ENCODE measurements at places on chromosomes 5 and 9.
A peak's percentile ranks its signal among the peaks of the same experiment; 100 is the strongest.

GRCh38 chr9:33125871-33126823, 41.0 kb downstream of the B4GALT1 start:
- DNase-seq: peak; percentile 76

DNA sequence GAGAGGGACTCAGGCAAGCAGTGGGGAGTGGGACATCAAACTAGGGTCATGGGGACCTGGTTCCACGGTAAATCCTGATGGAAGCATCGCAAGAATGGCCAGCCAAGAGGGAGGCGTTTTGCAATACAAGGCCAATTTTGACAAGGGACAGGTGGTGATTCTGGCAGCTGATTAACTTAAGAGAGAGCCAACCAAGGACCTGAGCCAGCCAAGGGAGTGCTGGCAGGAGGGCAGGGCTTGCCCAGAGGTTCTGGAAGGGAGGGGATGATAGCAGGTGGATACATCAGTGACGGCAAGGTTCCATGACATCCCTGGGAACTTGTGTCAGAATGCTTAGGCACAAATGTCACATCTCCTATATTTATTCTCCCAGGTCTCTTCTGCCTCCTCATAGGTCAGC, 32.8 kb upstream of the PUM3 start:
- no peak for DNase-seq

DNA sequence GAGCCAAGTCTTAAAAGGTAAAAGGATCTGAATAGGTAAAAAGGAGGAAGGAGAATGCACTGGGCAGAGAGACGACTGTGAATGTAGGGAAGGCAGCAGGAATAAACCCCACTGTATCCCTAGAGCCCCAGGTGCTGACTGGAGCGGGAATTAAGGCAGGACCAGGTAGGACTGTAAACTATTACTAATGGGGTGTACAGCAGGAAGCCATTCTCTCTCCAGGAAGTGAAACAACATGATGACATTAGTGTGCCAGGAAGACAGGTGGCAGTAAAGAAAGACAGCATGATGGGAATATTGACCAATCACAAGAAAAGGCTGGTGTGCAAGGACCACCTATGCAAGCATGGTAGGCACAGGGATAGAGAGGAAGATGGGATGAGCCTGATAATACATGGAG, 433.0 kb downstream of the DNAH5 start:
- DNase-seq: no peak

- peak; percentile 5 for DNase-seq
Measured at GRCh38 chr9:37329576-37329975, 92.9 kb upstream of the GRHPR start.

DNA sequence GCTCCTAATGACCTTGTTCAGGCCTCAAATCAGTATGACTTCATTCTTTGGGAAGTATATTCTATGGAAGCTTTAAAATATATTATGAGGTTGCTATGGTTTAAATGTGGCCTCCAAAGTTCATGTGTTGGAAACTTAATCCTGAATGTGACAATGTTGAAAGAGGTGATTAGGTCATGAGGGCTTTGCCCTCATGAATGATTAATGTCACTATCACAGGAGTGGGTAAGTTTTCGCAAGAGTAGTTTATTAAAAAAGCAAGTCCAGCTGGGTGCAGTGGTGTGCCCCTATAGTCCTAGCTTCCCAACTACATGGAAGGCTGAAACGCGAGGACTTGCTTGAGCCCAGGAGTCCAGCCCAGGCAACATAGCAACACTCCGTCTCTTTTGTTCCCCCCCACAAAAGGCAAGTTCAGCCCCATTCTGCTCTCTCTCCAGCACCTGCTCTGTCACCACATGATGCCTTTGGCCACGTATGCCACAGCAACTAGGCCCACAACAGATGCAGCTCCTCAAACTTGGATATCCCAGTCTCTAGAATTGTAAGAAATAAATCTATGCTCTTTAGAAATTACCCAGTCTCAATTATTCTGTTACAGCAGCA, 105.3 kb downstream of the SIL1 start:
- no peak for DNase-seq

GRCh38 chr9:89194421-89195130, 16.0 kb upstream of the SHC3 start:
- DNase-seq: no peak

DNA sequence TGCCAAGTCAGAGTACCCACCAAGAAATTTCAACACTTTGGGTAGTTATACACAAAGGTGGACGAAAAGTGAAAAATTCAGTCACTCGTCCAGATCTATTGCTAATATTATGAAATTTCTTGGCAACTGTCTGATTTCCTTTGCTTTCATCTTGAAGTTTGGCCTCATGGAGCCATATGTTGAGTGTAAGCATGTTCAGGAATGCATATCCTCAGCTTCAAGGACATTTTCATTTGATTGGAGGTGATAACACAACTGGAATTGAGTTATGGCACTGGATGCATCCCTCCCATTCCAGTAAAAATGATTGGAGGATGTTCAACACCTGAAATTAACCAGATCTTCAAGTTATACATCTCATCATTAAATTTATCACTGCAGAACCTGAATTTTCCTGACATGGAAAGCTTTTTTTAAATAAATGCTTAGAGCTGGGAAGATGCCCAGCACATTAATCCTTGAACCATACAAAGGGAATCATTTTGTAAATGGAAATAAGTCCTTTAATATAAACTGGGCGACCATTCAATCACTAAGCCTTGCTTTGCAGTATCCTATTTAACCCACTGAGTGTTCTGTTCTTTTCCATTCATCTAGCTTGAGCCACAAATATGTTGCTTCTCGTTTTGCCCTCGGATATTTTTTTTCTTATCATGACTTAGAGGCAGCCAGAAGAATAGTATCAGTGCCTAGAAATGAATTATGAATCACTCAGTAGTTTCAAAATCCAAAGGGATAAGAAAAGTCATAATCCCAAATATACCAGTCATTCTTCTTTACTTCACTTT, 273.7 kb upstream of the PIK3R1 start:
- no peak for DNase-seq

- DNase-seq: no peak
Measured at GRCh38 chr5:90983711-90984124, 399.4 kb downstream of the ARRDC3 start.

DNA sequence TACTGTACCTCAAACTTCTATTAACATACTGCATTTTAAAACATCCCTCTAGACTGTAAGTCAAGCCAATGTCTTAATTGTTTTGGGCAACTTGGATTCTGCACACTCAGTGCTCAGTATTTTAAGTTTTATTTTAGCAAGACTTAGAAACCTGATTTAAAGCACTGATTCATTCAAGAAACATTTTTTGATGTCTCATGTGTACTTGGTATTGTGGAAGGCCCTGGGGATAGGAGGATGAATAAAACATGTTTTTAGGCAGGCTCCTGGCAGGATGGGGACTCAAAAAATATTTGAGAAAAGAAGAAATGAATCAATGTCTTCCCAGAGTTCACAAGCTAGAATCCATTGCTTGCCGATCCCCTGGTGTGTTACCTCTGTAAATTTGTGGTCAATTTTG, 334.0 kb upstream of the PUM3 start:
- DNase-seq: no peak

- DNase-seq: no peak
Measured at GRCh38 chr9:124969401-124969800, 28.5 kb upstream of the GOLGA1 start.

DNA sequence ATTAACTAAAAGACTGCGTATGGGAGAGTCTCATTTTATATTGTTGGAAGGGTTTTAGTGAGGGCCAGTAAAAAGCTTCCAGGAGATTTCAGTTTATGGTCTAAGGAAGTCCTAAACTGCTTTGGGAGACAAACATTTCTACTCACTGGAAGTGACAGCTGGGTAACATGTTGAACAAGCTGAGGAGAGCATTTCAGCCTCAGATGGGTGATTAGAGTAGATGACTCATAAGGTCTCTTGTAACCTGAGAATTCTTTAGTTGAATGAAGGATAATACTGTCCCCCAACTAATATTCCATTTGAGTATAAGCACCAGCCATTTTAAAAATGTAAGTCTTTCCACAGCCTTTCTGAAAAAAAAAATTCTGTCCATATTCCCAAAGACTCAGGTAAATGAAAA, 218.0 kb upstream of the C9orf72 start:
- no peak for DNase-seq

GRCh38 chr5:148290271-148291195, 21.7 kb upstream of the SPINK7 start:
- DNase-seq: peak; percentile 25

DNA sequence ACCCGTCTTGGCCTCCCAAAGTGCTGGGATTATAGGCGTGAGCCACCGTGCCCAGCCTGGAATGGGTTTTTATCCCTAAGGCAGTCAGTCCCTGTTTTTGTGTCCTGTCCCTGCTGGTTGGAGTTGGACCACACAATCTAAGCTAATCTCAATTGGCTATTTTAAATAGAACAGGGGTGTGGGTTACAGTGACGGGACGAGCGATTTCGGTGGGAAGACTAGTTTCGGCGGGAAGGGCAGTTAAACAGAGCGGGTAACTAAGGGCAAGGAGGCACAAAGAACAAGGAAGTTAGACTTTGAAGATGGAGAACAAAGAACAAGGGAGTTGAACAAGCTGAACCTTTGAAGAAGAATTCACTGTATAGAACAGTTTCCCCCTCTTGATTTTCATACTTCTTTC, 1.4 kb downstream of the GTF3C5 start:
- DNase-seq: no peak

- peak; percentile 97 for DNase-seq
Measured at GRCh38 chr5:132490484-132491367, at the start of gene IRF1. Gene IRF1 (minus strand): TSS chr5:132490773. CDS start chr5:132489478, 1,295 bp downstream.

DNA sequence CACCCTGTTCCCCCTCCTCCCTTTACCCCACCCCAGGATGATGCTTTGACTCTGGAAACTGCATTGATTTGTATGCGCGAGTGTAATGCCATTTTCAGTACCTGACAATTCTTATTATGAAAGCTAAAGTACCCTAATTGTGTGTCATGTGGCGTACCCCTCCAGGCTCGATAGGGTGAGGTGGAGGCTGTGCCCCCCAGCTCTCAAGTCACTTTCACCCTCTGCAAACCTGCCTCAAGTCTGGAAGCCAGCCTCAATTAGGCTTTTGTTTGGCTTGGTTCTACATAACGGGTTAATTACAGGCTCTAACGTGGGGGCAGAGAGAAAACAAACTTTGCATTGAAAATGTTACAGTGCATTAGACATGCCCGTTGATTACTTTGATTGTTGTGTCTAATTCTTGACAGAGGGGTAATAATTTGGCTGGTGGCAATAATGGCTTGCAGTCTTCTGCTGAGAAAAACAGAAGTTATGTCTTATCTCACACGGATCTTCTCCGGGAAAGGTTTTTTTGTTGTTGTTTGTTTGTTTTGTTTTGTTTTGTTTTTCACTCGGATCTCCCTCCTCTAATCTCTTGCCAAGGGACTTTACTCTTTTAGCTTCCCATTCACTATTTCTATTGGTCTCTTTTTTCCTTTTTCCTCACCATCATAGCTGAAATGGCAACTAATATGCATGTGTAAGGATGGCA, 12.6 kb downstream of the ISL1 start:
- no peak for DNase-seq

DNA sequence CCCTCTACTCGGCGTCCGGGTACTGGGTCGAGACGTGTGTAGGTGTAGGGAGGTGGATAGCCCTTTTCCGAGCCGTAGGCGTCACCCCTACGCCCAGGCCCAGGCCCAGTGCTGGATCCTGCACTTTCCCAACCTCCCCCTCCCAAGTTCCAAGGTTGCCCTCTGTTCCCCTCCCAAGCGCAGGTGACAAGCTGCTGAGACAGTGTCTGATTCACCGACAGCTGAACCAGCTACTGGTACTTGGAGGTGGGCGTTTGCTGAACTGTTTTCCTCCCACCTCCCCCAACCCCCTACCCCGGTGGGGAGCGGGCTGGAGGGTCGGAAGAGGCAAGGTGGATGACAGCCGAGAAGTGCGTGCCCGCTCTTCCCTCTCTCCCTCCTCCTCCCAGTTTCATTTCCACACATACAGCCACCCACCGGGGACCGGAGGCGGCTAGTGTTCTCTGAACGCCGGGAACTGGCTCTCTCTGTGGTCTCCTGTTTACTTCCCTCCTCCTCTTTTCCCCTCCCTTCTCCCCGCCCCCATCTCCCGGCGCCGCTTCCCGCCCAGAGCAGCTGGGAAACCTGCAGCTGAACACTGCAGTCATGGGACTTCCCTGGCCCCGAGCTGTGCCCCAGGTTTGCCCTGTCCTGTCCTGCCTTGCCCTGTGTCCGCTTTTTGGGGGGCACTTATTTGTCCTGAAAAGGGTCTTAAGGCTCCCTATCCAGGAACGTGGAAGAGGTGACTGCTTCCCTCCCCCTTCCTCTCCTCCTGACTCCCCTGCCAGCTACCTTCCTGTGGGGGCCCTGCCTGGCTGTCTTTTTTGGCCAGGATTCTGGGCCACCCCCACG, 6.2 kb upstream of the KLF9 start:
- peak; percentile 82 for DNase-seq

GRCh38 chr5:174947548-174947947, 223.2 kb downstream of the MSX2 start:
- DNase-seq: no peak

GRCh38 chr9:103981912-103982311, 112.2 kb upstream of the SMC2 start:
- DNase-seq: no peak

All from inflammatory macrophage (primary cell).